OCI-M1 (cell line): ENCODE measurements at places on chromosomes 2 and 18.

GRCh38 chr2:108285616-108286015 lies 3.1 kb upstream of the SULT1C2 start:
- no peak for DNase-seq

GRCh38 chr2:287471-287885 lies 413 bp downstream of the ALKAL2 start:
- DNase-seq, result no peak

DNA sequence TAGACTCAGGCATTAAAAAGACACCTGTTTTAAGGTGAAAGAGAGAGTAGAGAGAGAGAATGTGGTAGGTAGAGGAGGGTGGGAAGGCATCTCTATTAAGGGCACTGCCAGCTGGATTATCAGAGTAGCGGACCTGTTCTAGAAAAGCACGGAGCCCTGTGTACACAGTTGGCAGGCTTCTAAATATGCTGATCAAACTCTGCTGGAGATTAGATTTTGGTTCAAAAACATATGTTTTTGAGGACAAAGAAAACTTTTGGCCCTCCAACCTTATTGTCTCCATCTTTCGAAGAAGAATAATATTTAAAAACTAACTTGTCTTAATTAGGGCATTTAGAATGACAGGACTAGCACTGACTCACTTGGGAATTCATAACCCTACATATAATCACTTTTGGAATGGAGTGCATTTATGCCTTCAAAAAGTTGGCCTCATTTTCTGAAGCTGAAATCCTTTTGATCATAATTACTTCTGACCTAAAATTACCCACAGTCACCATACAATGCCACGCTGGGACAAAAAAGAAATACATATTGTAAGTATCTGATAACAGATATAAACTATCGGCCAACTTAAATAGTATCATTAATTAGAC lies 254.6 kb downstream of the MEIS1 start:
- DNase-seq, result no peak

DNA sequence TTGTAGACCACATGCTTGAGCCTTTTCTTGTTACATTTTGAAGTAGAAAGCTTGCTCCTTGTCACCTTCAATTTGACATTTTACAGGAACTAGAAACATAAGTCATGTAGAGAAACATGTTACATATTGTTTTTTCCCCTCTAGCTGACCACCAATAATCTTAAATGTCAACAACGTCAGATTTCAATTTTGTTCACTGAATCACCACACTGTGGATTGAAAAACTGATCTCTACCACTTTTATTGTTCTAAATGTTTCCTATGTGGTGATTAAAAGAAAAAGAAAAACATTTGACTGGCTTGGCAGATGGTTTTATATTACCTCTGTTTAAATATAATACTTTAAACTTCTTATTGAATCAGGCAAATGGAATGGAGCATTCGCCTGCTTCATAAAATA lies 87.7 kb downstream of the DSEL start:
- DNase-seq, result no peak

DNA sequence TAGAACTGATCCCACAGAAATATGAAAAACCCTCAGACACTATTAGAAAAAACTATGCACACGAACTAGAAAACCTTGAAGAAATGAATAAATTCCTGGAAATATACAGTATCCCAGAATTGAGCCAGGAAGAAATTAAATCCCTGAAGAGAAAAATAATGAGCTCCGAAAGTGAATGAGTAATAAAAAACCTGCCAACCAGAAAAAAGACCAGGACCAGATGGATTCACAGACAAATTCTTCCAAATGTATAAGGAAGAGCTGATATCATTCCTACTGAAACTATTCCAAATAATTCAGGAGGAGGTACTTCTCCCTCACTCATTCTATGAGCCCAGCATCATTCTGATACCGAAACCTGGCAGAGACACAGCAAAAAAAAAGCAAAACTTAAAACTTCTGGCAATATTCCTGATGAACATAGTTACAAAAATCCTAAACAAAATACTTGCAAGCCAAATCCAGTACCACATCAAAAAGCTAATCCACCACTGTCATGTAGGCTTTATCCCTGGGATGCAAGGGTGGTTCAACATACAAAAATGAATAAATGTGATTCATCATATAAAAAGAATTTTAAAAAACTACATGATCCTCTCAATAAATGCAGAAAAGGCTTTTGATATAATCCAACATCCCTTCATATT lies 1397.6 kb upstream of the DDX18 start:
- DNase-seq, result no peak

DNA sequence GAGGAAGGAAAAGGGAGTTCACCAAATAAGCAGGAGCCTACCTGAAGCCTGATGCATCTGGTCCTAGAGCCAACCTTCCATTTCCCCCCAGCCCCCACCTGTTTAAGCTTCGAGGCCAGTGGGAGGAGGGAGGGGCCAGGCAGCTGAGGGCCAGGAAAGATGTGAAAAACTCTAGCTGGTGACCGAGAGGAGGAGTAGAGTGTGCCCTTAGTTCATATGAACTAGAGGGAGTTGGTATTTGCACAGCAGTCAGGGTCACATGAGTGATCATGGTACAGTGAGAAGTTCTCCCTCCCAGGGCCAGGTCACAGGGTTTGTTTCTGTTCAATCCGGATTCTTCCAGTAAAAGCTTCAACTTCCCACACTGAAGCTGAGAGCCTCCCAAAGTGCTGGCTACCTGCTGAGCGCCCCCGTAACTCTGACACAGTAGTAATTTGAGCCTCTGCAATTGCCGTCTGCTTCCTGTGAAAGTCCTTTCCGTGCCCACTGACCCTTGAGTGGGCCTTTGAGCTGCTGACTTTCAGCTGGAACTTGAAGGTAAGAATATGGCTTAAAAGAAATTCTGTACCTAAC lies at the start of gene SULT1C2:
SULT1C2 (plus strand) TSS at position 362 of the 573 bp plus-strand sequence. CDS start 4,773 bp downstream, outside the sequence.
- no peak for DNase-seq

DNA sequence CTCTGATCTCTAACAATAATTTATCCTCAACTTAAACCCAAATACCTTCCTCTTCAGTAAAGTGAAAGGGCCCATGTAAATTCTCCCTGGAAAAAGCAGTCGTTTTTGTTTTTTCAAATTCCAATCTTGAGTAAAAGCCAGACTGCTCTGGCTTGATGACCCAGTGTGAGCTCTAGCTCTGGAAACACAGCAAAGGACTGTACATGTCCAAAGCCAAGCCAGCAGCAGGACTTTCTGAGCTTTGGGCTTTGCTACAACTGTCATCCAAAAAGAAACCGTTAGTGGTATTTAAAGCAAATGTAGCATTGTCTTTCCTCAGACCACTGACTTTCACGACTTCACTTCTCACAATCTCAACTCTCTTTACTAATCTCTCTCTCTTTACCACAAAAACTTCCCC lies 25.4 kb downstream of the SH3YL1 start:
- no peak for DNase-seq

DNA sequence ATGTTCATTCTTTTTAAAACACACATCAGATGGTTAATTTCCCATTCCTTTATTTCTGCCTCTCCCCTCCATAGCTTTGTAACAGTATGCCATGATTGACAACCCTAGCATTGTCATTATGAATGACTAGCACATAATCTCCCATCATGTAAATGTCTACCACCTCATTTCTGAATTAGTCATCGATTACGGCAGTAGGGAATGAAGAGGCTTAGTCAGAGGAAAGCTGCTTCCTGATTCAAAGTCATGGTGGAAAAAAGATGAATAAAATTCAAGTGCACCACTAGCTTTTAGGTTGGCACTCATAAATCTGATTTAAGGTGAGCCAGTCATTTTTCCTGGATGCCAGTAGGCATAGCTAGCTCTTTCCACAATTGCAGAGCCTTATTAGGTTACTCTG lies 19.1 kb upstream of the ACMSD start:
- no peak for DNase-seq

GRCh38 chr2:173898178-173898668 lies 67.0 kb downstream of the SP3 start:
- no peak for DNase-seq

- DNase-seq, result peak; percentile 94
Observed at GRCh38 chr2:158967114-158967730, 1.2 kb upstream of the TANC1 start.

GRCh38 chr2:1635823-1636222 lies 108.5 kb downstream of the PXDN start:
- DNase-seq, result no peak

DNA sequence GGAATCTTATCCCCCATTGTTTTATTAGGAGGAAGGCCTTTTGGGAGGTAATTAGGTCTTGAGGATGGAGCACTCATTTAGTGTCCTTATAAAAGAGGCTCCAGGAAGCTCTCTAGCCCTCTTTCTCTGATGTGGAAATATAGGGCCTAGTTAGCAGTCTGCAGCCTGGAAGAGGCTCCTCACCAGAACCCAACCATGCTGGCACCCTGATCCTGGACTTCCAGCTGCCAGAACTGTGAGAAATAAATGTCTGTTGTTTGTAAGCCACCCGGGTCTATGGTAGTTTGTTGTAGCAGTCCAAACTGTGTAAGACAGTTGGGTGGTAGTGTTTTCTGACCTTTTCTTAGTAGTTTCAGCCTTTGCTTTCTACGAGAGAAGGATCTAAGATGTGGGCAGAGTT lies 100.7 kb downstream of the KIAA1328 start:
- DNase-seq, result no peak

DNA sequence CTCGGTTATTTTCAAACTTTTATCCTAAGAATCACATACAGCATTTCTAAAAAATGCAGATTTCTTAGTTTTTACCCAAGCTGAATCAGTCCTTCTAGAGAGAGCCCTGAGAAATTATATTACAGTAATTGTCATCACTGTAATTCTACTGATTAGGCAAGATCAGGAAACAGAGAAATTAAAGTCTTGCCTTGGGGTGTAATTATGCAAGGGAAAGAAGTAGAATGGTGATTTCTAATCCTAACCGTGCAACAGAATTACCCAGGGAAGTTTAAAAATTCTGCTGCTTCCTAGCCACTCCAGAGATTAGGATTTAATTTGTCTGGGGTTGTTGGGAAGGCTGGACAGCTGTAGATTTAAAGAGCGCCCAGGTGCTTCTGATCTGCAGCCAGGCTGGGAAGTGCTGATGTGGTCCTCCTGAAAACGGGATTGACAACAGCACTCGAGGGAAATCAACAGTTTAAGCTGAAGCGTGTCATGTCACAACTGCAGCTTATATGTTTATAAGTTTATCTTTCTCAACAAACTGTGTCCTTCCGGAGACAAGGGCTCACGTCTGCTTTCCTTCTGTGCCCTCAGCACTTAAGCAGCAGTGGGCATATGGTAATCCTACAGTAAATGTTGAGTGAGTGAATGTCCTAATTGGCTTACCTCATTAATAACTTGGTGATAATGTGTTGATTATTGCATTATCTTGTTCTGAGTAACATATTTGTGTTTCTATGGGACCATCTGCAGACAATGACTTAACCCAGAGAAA lies 671.9 kb upstream of the SOX11 start:
- no peak for DNase-seq

- peak; percentile 7 for DNase-seq
Observed at GRCh38 chr2:2698182-2699120, 367.4 kb upstream of the MYT1L start.

- DNase-seq, result no peak
Observed at GRCh38 chr2:9463698-9464034, 10.7 kb upstream of the IAH1 start.

DNA sequence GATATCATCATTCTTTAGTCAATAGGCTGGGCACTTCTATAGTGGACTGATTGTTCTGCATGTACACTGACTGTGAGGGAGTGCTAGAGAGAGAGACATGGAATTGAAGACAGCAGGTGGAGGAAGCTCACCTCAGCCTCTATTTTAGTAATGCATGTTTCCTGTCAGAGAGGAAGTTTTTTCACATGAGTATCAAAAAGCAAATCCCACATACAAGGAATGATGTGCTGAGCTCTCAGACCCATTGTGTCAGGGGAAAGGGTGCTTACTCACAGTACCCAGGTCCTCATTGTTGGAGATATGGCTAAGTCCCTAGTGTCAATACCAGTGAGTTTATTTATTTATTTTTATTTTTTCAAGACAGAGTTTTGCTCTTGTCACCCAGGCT lies 9.9 kb upstream of the CDK15 start:
- DNase-seq, result no peak

DNA sequence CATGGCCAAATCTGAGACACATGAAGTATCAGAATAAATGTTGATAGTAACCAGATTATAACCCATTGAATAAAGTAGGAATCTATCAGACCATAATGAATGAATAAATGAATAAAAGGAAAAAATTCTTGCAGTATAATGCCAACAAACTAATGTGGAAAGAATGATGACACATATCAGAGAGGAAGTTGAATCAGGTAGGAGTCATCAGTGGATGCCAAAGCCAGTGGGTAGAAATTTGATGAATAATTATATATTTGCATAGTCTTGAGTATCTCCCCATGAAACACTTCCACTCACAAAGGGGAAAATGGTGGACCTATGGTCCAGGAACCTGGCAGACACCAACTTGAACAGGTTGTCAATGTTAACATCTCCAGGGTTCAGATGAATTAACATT lies 68.6 kb downstream of the GALNT3 start:
- no peak for DNase-seq

DNA sequence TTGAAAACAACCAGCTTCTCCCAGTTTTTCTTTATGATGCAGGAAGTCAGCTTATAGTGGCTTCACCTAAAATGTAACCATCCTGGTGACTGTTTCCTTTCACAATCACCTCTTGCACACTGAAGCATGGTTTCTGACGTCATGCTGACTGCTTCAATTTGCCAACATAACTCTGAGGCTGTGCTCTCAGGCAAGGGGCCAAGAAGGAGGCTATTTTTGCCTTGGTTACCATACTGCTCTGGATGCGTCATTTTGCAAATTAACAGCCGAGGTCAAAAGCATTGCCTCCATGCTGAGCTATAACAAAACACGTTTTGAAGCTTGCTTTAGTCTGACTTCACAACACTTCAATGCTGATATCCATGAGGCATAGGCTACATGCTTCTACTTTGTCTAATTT lies 397.8 kb downstream of the METTL4 start:
- no peak for DNase-seq

GRCh38 chr2:178008636-178009289 lies 63.8 kb downstream of the PDE11A start:
- no peak for DNase-seq

DNA sequence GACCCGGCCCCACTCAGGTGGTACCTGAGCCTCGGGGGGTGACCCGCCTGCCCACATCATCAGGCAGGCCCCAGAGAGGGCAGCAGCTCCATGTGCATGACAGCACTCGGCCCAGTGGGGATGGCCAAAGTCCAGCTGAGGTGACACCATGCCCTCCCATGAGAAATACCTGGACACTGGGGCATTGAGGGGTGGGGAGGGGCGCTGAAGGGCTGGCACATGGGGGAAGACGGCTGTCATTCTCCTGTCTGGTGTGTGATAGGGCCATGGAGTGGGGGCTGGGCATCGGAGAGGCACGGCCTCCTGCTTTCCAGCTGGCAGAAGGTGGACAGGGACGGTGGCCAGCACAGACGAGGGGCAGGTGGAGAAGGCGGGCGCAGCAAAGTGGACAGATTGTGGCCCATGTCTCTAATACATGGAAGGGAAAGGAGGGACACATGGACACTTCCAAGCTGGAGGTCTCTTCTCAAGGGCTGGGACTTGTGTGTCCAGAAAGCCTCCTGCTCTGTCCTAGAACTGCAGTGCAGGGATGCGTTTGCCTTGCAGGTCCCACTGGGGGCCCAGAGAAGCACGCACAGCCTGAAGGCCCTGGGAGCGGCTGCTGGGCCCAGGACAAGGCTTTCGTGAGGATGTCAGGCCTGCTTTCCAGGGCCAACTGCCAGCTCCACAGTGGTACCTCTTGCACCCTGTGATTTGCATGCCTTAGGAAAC lies 302.2 kb downstream of the NDUFA10 start:
- DNase-seq, result no peak
